ENCODE measurements at places on chromosomes 5 and 9. TPM values are rescaled to one million over a fixed set of nuclear protein-coding genes. Genes with fewer than 3 reads are reported as not detected.

DNA sequence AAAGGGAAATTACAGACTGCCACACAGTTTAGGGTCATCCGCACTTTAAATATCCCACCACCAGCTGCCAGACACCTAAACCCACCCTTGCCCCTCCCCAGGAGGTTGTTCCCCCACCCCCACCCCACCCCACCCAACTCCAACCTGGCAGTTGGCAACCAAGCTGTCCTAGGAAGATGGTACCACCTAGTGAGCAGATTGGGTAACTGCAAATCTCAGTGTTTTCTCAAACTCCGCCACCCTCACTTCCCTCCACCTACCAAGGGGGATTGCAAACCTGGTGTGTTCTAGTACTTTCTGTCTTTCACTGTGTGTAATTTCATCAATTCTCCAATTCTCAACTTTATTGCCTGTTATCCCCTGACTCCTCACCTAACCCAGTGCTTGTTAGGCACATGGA, 323.8 kb upstream of the IRX2 start:
- H3K4me1 ChIP-seq = no peaks in the 10 kb centered on the region
- H3K36me3 ChIP-seq = no peaks in the 10 kb centered on the region
- no peaks in the 10 kb centered on the region for H3K27me3 ChIP-seq
- H3K27ac ChIP-seq = no peak overlapping the region
- H3K4me3 ChIP-seq = no peak overlapping the region

DMGDH gene
- total RNA-seq = 5.0 TPM

SLC34A1 gene
- not detected for total RNA-seq

MYMK gene
- not detected for total RNA-seq

BNC2 gene
- total RNA-seq = 26.2 TPM

All from spinal cord (tissue), 10 donors.